Upper lobe of right lung (tissue), 1 donor: ENCODE measurements at places on chromosomes 6 and 20. TPM values are rescaled to one million over a fixed set of nuclear protein-coding genes. Genes with fewer than 3 reads are reported as not detected.

DNA sequence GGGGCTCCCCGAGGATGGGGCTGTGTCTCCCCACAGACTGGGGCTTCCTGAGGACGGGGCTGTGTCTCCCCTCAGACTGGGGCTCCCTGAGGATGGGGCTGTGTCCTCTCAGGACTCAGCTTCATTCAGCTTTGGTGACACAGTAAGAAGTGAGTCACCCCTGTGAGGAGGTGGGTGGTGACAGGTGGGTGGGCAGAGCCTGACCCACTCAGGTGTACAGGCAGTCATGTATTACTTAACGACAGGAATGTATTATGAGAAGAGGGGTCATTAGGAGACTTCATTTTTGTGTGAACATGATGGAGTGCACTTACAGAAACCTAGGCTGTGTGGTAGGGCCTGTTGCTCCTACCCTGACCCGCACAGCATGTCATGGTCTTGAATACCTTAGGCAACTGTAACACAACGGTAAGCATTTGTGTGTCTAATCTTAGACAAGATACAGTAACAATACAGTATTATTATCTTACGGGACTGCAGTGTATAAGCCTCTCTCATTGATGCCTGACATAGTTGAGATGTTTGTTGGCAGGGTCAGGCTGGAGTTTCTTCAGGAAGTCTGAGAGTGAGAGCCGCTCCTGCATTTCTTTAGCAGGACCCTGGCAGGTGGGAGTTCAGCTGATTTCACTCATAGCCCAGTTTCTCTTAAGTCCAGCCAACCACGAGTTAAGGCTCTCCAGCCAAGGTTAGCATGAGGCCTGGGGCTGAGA is 10.9 kb upstream of the PGC start:
- no peak for DNase-seq
- no peak overlapping the region for H3K27ac ChIP-seq
- no peaks in the 10 kb centered on the region for H3K4me1 ChIP-seq
- no peaks in the 10 kb centered on the region for H3K36me3 ChIP-seq

GRCh38 chr20:1815502-1816085 is 79.6 kb upstream of the SIRPA start:
- H3K27ac ChIP-seq: no peak overlapping the region
- DNase-seq: no peak
- H3K27me3 ChIP-seq: no peaks in the 10 kb centered on the region
- no peak overlapping the region for H3K4me3 ChIP-seq

GRCh38 chr6:36320475-36320874 is 16.2 kb downstream of the BNIP5 start:
- no peak overlapping the region for H3K27ac ChIP-seq
- no peaks in the 10 kb centered on the region for H3K4me1 ChIP-seq
- DNase-seq: no peak
- H3K4me3 ChIP-seq: no peak overlapping the region
- no peaks in the 10 kb centered on the region for H3K27me3 ChIP-seq

DNA sequence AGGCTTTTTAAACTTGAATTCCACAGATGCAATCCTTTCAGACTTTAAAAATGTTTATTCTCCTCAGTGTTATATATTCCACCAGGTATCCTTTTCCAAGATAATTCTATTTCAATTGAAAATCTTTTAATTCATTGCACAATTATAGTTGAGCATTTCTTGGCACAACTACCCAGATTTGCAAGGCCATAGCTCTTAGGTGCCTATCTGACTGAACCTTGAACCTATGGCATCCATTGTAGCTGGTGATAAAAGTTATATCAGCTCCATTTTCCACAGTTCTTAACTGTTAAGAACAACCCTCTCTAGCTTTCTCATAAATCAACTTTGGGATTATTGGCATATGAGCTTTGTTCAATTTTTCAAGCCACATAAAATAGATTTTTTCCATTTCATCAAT is 42.4 kb downstream of the PACRG start:
- no peaks in the 10 kb centered on the region for H3K36me3 ChIP-seq
- no peak overlapping the region for H3K27ac ChIP-seq
- H3K27me3 ChIP-seq: no peaks in the 10 kb centered on the region
- DNase-seq: no peak

DNA sequence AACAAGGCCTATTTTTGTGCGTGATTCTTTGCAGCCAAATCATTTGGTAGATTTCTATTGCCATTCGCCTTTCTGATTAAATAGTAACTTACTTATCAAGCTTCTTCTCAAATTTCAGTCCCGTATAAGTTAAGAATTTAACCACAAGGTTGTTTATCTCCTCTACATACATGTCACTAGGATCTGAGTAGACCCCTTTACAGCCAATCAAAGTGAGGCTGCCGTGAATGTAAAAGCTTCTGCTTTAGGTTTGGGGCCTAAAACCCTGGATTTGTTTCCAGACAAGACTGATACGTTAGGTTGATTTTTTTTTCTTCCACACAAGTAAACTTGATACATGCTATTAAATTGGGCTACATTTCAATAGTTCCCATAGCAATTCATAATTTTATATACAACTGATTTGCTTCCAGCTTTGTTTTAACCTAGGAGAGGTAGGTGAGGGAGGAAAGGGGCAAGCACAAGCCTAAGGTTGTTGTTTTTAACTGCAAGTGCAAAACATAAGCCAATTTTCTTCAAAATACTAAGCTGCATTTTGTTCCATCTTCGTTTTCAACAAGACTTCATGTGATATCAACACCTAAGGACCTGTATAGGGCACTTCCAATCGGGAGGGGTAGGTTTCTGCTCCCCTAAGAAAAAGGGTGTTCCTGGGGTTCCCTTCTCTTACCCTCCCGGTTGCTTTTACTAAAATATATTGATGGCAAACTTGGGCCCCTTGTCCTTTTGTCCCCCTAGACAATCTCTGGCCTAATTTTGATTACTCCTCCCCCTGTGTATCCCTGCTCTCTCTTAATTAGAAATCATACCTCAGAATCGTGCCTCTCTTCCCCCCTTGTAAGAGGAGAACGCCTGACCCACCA is 1.7 kb downstream of the RANBP9 start:
- peaks cover 24% of the 10 kb centered on the region for H3K4me1 ChIP-seq
- DNase-seq: no peak
- H3K27ac ChIP-seq: peak overlapping the region; percentile 87
- peak overlapping the region; percentile 67 for H3K4me3 ChIP-seq

DNA sequence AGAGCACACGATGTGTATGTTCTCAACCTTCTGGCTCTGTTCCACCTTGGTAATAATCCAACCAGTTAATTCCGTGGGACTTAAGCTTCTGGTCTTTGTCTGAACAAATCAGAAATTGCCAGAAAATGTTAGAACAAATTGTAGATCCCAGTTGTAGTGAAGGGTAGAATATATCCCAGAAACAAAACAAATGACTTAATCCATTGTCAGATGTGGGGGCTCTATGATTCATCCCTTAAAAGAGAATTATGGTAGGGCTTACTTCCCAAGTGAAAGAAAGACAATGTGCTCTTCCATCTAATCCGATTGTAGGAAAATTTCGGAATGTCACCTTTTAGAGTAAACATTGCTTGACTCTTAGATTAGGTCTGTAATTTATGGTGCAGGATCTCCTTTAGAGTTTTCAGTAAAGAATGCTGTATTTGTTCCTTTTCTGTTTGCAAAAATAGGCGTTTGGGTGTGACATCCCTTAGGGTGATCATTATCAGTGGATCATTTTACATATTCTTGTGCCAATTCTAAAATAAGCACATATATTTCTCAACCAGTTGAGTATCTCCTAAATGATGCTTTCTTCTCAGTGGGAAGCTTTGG is 234.5 kb upstream of the ZNF217 start:
- H3K36me3 ChIP-seq: no peaks in the 10 kb centered on the region
- no peaks in the 10 kb centered on the region for H3K27me3 ChIP-seq
- DNase-seq: no peak
- peak overlapping the region; percentile 87 for H3K27ac ChIP-seq

- H3K36me3 ChIP-seq: no peaks in the 10 kb centered on the region
- no peak overlapping the region for H3K4me3 ChIP-seq
- no peak overlapping the region for H3K27ac ChIP-seq
- no peak for DNase-seq
These were observed 190.4 kb downstream of the CDKAL1 start for GRCh38 chr6:20724443-20725190.

The PLN gene
- total RNA-seq: 5.8 TPM

GRCh38 chr20:41027366-41027765 is 1.3 kb upstream of the TOP1 start:
- peaks cover 20% of the 10 kb centered on the region for H3K4me1 ChIP-seq
- no peaks in the 10 kb centered on the region for H3K27me3 ChIP-seq
- no peak overlapping the region for H3K4me3 ChIP-seq

- H3K27ac ChIP-seq: no peak overlapping the region
- no peaks in the 10 kb centered on the region for H3K4me1 ChIP-seq
- no peaks in the 10 kb centered on the region for H3K27me3 ChIP-seq
- H3K36me3 ChIP-seq: peaks cover 40% of the 10 kb centered on the region
- peak; percentile 48 for DNase-seq
These were observed 43.9 kb downstream of the SRC start for GRCh38 chr20:37389844-37390275.

The MAS1 gene
- total RNA-seq: not detected

DNA sequence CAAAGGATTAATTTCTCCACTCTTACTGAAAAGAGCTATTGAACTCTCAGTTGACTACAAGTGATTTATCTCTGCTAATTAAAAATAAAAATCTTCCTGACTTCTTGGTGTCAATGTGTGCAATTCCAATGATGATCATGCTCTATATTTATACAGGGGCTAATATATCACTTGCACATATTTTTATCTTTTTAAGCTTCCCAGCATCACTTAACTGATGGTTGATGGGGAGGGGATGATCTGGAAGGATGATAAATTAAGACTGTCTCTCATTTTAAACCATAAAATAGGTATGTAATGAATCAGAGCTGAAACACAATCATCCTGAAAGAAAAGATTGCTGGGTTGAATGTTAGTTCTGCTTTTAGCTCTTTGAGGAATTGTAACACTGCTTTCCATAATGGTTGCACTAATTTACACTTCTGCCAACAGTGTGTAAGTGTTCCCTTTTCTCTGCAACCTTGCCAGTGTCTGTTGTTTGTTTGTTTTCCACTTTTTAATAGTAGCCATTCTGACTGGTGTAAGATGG is 169.6 kb upstream of the ECI2 start:
- H3K27ac ChIP-seq: no peak overlapping the region
- H3K4me3 ChIP-seq: no peak overlapping the region
- no peaks in the 10 kb centered on the region for H3K27me3 ChIP-seq
- H3K36me3 ChIP-seq: no peaks in the 10 kb centered on the region
- DNase-seq: no peak

GRCh38 chr6:49852975-49853374 is 13.4 kb downstream of the CRISP1 start:
- H3K36me3 ChIP-seq: no peaks in the 10 kb centered on the region
- DNase-seq: no peak
- no peaks in the 10 kb centered on the region for H3K27me3 ChIP-seq
- H3K27ac ChIP-seq: no peak overlapping the region
- H3K4me3 ChIP-seq: no peak overlapping the region

The PROCR gene
- total RNA-seq: 20.4 TPM

- H3K4me1 ChIP-seq: no peaks in the 10 kb centered on the region
- no peak for DNase-seq
- H3K27me3 ChIP-seq: no peaks in the 10 kb centered on the region
- H3K4me3 ChIP-seq: no peak overlapping the region
These were observed 19.3 kb upstream of the HBS1L start for GRCh38 chr6:135073756-135074393.

GRCh38 chr6:16345449-16346330 is 107.3 kb downstream of the GMPR start:
- no peak for DNase-seq
- no peaks in the 10 kb centered on the region for H3K27me3 ChIP-seq
- peaks cover 17% of the 10 kb centered on the region for H3K4me1 ChIP-seq
- H3K27ac ChIP-seq: peak overlapping the region; percentile 21

GRCh38 chr20:3550837-3551236 is 80.0 kb downstream of the ATRN start:
- peaks cover 28% of the 10 kb centered on the region for H3K36me3 ChIP-seq
- no peaks in the 10 kb centered on the region for H3K27me3 ChIP-seq
- H3K27ac ChIP-seq: no peak overlapping the region
- no peak overlapping the region for H3K4me3 ChIP-seq
- DNase-seq: no peak

The LGSN gene
- 0.38 TPM for total RNA-seq

GRCh38 chr6:53369876-53370515 is 21.2 kb upstream of the ELOVL5 start:
- no peak overlapping the region for H3K27ac ChIP-seq
- DNase-seq: no peak
- H3K4me3 ChIP-seq: no peak overlapping the region
- H3K27me3 ChIP-seq: no peaks in the 10 kb centered on the region
- no peaks in the 10 kb centered on the region for H3K36me3 ChIP-seq
- H3K4me1 ChIP-seq: no peaks in the 10 kb centered on the region

- no peak overlapping the region for H3K27ac ChIP-seq
- H3K36me3 ChIP-seq: no peaks in the 10 kb centered on the region
- no peaks in the 10 kb centered on the region for H3K4me1 ChIP-seq
These were observed 964.6 kb upstream of the SLC35B3 start for GRCh38 chr6:9399916-9400315.

- H3K4me1 ChIP-seq: no peaks in the 10 kb centered on the region
- DNase-seq: no peak
- no peaks in the 10 kb centered on the region for H3K36me3 ChIP-seq
- H3K4me3 ChIP-seq: no peak overlapping the region
These were observed 126.7 kb downstream of the AIG1 start for GRCh38 chr6:143187238-143187923.

The LPA gene
- not detected for total RNA-seq

GRCh38 chr20:33444797-33445560 is 1.4 kb upstream of the SNTA1 start:
- no peak for DNase-seq
- no peak overlapping the region for H3K27ac ChIP-seq
- no peaks in the 10 kb centered on the region for H3K36me3 ChIP-seq
- no peaks in the 10 kb centered on the region for H3K27me3 ChIP-seq

- H3K27ac ChIP-seq: peak overlapping the region; percentile 24
- peaks cover 23% of the 10 kb centered on the region for H3K4me1 ChIP-seq
- no peak overlapping the region for H3K4me3 ChIP-seq
- DNase-seq: no peak
- H3K36me3 ChIP-seq: no peaks in the 10 kb centered on the region
These were observed 3.4 kb upstream of the ZBTB46 start for GRCh38 chr20:63834491-63834880.

GRCh38 chr6:5403609-5404008 is 142.3 kb downstream of the FARS2 start:
- H3K4me1 ChIP-seq: no peaks in the 10 kb centered on the region
- no peak overlapping the region for H3K4me3 ChIP-seq
- DNase-seq: no peak
- H3K27ac ChIP-seq: no peak overlapping the region
- no peaks in the 10 kb centered on the region for H3K27me3 ChIP-seq

DNA sequence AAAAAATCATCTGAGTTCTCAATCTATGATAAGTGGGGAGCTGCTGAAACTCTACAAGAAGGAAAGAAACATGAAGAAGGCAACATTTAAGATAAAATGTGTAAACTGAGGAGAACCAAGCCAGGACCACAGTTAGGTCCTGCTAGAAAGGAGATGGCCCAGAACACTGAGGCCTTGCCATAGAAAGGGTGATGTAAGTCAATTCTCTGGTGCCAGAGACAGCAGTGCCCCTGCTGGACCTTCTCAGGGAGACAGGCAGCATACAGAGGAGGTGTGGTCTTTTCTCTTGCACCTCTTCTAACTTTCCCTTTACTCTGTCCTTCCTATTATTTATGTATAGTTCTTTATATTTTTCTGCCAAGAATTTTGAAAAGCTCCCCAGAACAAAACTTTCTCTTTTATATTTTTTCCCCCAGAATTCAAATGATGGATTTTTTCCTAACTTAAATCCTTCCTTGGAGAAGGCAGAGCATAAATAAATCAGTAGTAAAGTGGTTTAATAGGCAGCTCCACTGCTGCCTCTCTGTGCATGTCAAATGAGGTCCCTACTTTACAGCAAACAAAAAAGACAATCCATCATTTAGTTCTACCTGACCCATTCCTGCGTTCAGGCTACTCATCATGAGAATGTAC is 9.0 kb downstream of the UQCC2 start:
- H3K36me3 ChIP-seq: peaks cover 8% of the 10 kb centered on the region
- H3K27me3 ChIP-seq: no peaks in the 10 kb centered on the region
- no peak overlapping the region for H3K4me3 ChIP-seq
- H3K4me1 ChIP-seq: peaks cover 9% of the 10 kb centered on the region
- H3K27ac ChIP-seq: no peak overlapping the region
